ENCODE measurements at places on chromosomes 5 and 9.

DNA sequence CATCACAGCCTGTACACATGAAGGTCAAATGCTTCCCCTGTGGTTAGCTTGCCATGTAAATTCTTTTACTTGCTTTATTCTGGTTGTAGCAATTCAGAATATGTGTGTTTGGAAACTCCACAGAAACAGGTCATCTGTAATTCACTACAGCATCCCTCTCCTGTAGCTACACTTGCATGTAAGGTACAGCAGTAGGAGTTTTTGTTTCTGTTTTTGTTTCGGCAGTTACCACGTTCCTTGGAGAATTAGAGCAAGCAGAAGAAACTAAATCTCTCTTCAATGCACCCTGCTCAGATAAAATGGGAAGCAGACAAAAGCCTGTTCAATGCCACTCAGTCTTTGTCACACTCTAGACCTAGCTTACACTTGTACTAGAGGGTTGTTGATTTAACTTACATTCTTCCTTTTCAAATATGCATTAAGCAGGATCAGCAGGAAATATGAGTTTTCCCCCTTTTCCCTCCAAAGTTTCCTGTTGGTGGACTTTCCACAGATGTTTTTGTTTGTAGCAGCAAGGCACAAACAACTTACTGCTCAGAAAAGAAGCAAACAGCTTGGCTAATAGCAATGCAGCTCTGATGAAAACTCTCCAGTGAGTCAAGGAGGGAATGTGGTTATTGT lies 80.9 kb downstream of the YIPF5 start:
- DNase-seq, result no peak

DNA sequence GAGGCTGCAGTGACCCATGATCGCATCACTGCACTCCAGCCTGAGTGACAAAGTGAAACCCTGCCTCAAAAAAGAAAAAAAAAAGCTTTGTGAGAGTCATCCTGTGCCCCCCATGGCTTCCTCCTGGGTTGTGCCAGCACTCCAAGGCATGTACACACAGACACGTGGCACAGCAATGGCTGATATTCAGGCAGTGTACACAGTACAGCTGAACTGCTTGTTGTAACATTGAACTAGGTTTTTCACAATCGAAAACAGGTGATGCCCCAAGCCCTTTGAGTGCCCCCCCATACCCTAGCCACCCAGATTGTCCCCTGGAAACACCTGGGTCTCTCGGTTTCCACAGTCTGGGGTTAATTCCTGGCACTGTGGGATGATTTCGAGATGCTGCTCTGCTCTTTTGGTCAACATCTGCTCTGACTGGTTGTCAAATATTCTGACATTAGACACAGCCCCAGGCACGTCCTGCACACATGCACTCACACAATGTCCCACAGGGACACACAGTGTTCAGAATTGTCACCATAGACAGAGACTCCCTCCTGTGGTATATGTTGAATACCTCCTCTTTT lies 9.2 kb downstream of the SPINK4 start:
- DNase-seq, result no peak

- DNase-seq, result no peak
These were observed 180.4 kb upstream of the TRIM32 start for GRCh38 chr9:116506685-116507084.

- DNase-seq, result no peak
These were observed 152.7 kb downstream of the SLIT3 start for GRCh38 chr5:169148138-169148740.

- DNase-seq, result no peak
These were observed 119.7 kb upstream of the TARS1 start for GRCh38 chr5:33321026-33321425.

GRCh38 chr9:137417161-137418021 lies 5.6 kb downstream of the EXD3 start:
- DNase-seq, result no peak

GRCh38 chr9:129574911-129575585 lies 45.9 kb downstream of the C9orf50 start:
- no peak for DNase-seq

DNA sequence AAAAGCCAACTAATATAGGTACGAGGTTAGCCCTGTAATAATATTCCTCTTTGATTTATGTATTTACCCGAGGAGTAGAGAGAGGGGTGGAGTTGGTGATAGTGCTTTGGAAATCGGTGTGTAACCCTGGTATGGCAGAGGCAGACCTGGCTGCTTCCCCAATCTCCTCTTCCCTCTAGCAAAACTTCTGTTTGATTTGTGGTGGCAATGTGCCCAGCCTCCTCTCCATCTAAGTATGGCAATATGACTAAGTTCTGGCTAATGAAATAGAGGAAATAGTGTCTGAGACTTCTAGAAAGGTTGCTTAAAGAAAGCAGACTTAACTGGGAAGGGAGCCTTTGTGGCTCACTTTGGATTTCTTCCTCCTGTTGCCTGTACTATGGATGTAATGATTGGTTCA lies 491.1 kb downstream of the ENC1 start:
- no peak for DNase-seq

DNA sequence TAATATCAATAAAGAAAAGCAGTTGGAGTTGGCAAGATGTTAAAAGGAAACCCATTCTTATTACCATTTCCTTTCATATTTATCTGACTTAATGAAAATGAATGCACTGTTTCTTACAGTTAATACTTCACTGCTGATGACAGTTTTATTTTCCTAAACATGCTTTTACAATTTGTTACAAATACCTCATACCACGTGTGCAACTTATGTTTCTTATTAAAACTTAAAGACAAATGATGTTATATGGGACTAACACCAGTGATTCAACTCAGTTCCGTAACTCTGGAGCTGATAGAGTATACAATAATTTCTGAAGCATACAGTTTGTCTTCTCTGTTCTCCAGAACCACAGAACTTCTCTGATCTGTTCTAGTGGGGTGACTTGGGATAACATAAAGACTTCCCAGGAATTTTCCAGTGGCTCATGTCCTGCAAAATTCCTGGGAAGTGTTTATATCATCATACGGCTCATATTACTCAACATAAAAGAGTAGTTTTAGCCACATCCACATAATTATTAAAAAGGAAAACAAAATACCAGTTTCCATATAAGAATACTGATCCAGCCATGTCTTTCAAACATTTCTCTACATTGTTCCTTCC lies 1259.0 kb upstream of the C9orf72 start:
- DNase-seq, result no peak

DNA sequence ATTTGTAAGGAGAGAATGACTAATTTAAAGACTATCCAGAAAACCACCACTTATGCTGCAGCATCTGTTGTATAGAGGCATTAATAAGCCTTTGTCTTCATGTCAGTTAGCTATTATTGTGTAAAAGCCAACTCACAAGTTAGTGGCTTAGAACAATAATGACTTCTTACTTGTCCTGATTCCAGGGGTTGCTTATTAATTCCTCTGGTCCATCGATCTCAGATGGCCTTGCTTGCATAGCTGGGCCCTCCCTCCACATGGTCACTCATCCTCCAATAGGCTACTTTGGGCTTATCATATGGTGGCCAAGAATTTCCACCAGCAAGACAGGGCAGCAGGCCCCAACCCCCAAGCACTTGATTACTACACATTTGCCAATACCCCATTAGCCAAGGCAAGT lies 44.5 kb upstream of the STK32A start:
- DNase-seq, result no peak

- no peak for DNase-seq
These were observed 21.3 kb downstream of the NIPAL4 start for GRCh38 chr5:157481265-157481664.

- no peak for DNase-seq
These were observed 251.8 kb downstream of the ZNF608 start for GRCh38 chr5:124494540-124495116.

DNA sequence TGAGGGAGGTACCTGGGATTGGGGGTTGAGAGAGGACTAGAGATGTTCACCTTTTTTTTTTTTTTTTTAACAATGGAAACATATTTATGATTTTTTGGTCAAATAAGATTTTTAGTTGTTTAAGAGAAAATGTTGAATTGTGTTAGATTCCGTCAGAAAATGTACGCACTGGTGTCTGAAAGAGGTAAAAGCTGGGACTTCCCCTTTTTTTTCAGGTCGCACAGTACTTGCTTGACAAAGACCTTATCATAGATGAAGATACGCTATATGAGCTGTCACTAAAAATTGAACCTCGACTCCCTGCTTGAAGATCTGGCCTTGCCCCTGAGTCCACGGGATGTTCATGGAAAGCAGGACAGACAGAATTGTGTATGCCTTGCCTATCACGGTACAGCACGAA lies 7.7 kb upstream of the CKMT2 start:
- DNase-seq, result no peak

DNA sequence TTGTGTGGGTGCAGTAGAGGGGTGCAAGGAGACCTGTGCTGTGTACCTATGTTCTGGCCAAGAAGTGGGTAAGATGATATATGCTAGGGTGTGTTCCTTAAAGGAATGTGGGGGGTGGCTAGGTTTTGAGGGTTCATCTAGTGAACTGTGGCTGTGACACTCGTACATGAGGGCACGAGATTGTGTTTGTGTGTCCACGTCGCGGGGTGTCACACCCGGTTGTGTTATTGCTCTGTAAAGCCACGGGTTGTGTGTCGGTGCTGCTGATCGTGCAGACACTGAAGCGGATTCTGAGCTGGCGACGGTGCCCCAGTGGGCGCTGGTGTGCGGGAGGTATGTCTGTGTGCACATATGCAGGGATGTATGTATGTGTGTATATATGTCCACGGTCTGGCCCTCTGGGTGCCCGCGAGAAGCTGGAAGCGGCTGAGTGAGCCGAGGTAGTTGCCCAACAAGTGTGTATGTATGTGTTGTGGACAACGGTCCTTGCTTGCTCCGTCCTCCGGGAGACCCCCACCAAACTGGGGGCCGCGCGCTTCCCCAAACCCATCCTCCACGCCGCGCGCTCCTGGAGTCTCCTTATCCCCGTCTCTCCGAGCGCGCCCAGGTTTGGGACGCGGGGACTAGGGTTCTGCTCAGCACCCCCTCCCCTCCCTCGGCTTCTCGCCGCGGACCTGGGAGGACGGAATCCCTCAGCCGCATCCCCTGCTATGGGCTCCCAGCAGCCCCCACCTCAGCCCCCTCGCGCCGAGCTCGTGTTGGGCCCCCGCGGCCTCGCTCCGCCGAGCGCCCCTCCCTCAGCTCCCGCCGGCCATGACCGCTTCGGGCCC lies 639 bp downstream of the PCDH1 start:
- no peak for DNase-seq

DNA sequence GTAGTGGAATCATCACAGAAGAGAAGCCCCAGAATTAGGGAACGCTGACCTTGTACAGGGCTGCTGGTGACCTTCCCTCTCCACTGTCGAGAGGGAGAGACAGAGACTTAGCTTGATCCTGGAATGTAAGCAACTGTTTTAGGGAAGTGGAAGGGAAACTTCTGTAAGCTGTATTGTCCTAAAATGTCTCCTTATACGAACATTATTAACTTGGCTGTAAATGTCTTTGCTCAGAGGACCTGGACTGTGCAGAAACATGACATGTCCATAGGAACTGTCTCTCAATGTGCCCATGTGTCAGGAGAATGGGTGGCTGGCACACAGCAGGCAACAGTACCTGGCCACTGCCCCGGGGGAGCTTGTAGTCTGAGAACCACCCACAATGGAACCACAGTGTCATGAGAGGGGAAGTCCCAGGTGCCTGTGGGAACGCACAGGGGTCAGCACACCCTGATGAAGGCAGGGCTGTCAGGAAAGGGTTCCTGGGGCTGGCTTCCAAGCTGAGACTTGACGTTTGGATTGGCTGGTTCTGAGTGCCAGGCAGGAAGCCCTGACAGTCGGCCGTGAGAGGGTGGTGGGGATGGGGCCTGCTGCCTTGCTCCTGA lies 34.0 kb downstream of the DAP start:
- DNase-seq, result no peak

DNA sequence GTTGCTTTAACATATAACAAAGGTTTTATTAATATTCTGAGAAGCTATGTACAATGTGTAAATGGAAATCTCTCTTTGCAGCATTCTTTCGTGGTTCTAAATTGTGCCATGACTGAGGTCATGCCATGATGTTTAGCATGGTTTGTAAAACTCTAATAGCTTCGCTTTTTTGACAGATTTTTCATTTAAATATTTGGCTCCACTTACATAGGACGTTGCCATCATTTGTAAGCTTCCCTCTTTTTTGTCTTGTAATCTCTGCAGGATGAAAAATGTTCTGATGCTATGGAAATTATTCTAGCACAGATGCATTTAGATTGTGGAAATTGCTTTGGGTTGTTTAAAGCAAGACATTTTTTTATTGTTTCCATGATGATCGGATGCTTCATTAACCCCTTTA lies 1054.8 kb downstream of the MAT2B start:
- no peak for DNase-seq

DNA sequence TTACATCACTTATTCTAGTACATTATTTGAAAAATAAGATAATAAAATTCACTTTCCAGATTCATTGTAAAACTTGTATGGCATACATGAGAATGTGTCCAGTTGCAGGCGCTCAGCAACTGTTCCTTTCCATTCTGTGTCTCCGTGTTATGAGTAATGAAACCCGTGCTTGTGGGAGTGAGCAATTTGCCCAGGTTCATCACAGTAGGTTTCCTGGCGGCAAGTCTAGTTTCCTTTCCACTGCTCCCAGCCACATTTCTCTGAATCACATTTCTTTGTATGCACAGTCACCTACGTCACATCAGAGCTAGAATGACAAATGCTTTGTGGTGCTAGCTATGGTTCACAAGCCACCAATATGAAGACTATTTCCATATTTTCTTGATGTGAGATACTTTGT lies 39.9 kb downstream of the MOCS2 start:
- DNase-seq, result no peak

- DNase-seq, result no peak
These were observed 161.8 kb upstream of the CLINT1 start for GRCh38 chr5:158020555-158021418.

- no peak for DNase-seq
These were observed 86.9 kb downstream of the NR6A1 start for GRCh38 chr9:124684169-124684568.

DNA sequence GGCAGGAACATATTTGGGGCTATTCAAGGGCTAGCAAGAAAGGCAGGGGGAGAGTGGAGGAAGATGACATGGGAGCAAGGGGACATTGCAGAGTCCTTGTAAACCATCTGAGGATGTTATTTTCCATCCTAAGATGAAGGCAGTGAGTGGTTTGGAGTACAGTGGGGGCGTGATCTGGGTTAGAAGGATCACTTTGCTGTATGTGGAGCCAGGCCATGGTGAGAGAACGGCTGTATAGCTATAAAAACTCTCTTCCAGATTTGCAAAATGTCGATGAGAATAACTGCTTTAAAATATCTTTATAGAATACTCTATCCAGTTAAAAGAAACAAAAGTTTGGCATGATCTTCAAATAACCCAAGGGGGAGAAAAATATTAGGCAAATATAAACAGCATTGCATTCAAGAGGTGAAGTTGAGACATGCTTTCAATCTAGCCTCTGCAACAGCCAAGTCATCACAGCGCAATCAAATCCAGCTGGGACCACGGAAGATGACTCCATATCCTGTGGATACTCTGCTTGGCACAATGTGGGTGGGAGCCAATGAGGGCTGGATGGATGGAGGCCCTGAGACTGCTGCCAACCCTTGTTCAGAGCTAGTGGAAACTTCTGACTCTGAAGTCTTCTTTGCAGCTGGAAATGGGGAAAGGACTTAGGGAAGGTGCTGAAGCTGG lies 111.5 kb upstream of the BASP1 start:
- DNase-seq, result no peak

GRCh38 chr5:143760131-143760505 lies 51.8 kb upstream of the HMHB1 start:
- DNase-seq, result no peak
